ENCODE measurements at places on chromosomes 6 and 20.

GRCh38 chr6:70133246-70133645 is 169.6 kb downstream of the COL9A1 start:
- DNase-seq, result no peak

- no peak for DNase-seq
Observed at GRCh38 chr6:8865451-8865850, 430.1 kb upstream of the SLC35B3 start.

DNA sequence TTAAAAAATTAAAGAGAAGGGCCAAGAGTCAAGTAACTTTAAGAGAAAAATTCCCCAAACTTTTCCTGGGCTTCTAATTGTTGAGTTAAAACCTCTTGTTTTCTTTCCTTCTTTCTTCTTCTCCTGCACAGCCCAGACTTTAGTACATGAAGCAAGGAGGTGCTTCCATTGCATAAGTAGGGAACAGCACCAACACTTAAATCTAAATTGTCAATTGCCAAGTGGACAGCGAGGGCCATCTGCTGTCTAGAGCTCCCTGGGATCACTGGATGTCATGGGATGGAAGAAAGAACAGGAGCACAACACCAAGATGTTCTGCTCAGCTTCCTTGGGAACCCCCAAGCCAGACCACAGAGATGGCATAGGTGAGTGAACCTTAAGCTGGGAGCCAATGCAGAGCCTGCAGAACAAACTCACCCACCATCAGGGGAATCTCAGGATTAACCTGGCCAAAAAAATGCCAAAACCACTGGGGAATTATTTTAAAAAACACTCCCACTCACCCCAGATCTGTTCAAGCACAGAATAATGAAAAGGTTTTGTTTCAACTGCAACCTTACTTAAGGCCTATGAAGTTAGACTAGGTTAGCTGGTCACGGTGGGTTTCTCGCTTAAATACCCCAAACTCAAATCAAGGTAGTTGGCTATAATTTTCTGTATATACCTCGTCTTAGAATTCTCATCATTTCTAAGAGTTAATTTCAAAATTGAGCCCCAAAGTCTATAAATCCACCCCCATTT is 67.8 kb downstream of the TNFRSF21 start:
- DNase-seq, result no peak

DNA sequence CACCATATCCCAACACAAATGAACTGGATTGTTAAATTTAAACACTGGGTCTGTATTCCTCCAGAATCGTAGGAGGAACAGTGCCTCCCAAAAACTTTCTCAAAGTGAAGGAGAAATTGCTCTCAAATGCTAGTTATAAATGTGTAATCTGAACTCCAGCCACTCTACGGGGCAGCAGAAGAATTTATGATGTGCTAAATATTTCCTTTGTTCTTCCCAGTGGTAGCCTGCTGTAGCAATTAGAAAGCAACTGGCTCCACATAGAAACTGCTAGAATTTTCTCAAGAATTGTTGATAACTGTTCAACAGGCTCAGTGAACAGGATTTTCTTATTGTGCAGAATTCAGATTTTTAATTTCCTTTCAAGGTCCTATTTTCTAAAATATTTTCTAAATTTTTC is 49.8 kb upstream of the EYA4 start:
- DNase-seq, result no peak

GRCh38 chr20:11008444-11009033 is 334.7 kb upstream of the JAG1 start:
- DNase-seq, result no peak

- DNase-seq, result peak; percentile 77
Observed at GRCh38 chr20:56343861-56344381, 14.9 kb upstream of the FAM210B start.

DNA sequence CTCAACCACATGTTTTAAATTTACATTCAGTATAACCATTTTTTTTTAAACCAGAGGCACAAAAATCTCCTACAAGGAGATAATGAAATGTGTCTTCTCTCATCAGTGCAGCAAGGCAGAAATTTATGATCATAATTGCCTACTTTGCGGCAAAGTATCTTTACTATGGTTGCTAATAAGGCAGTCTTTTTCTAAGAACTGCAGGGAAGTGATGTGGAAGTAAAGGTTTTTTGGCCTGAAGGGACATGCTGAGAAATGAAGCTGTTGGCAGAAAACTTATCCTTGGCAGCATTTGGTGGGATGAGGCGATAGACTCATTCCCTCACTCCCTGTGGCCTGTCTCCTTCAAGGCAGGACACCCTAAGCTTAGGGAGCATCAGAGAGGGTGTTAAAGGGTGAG is 48.7 kb downstream of the SCGN start:
- no peak for DNase-seq

- no peak for DNase-seq
Observed at GRCh38 chr20:58709013-58709702, 16.6 kb downstream of the NPEPL1 start.

DNA sequence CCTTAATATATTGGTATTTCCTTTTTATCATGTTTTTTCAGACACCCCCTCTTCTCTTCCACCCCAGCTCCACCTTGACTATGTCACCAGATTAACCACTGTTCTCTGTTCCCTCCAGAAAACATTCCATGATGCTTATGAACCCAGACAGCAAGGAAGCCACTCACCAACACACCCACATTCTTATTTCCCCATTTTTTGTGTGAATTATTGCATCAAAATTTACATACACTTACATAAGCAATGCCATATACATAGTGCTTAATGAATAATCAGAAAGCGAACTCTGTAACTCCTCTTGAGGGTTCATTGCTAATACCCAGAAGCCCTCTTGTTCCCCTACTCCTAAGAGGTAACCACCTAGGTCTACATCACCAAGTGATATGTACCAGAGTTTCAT is 182.3 kb upstream of the CDYL start:
- no peak for DNase-seq

DNA sequence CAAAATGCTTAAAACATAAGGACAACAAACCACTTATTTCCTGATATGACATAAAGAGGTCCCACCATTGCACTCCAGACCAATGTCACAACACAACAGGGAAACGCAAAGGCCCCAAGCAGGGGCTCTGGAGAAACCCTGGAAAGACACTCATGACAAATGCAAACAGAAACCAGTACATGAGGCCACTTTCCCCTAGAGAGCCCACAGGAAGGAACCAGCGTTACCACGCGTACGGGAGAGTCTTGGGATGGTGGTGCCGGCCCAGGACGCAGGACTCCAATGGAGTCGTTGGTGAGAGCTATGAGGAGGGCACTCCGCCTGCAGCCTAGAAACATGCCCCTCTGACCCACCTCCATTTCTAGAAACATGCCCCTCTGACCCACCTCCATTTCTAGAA is 20.2 kb downstream of the GMEB2 start:
- DNase-seq, result no peak

GRCh38 chr6:160812097-160812496 is 110.1 kb downstream of the PLG start:
- no peak for DNase-seq

- DNase-seq, result no peak
Observed at GRCh38 chr20:16917636-16918035, 169.5 kb downstream of the OTOR start.

- no peak for DNase-seq
Observed at GRCh38 chr20:11271319-11271718, 597.5 kb upstream of the JAG1 start.

GRCh38 chr6:71406865-71407860 is 118.6 kb downstream of the OGFRL1 start:
- no peak for DNase-seq

DNA sequence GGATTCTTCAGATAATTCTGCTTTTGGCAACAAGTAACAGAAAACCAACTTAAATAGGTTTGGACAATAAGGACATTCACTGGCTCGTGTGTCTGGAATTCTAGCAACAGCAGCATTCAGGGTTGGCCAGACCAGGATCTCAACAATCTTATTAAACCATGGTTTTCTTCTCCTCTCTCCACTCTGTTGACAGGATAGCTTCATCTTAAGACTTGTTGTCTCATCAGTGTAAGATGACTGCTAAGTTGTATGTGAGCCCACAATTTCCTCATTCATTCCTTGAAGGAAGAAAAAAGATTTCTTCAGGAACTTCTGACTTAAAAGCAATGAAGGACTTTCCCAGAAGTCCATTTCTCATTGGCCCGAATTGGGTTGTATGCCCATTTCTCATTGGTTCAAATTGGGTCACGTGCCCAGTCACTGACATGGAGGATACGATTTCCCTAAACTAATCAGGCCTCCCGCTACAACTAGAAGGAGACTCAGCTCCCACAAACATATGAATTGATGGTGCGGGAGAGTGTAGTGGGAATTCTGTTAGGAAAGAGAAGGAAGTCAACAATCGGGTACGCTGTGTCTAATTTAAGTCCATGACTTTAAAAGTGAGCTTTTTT is 83.7 kb downstream of the SLC22A3 start:
- DNase-seq, result no peak

- no peak for DNase-seq
Observed at GRCh38 chr20:39359981-39360620, 398.0 kb downstream of the DHX35 start.

DNA sequence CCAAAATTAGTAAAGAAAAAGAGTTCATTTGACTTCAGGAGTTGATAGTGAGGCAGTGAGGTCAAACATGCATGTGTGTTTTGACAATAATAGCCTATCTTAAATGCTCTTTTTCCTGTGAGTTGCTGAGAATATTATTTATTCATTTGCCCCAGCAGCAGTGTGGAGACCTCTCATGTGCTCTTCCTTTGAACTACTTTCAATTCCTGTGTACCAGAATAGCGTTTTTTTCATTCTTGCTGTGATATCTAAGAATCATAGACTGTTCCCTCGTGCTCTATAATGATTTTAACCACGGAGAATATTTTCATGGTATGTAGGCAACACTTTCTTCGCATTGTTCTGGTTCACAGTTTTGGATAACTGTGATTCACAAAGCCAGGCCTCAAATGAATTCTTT is 5.2 kb downstream of the CDYL start:
- DNase-seq, result no peak

DNA sequence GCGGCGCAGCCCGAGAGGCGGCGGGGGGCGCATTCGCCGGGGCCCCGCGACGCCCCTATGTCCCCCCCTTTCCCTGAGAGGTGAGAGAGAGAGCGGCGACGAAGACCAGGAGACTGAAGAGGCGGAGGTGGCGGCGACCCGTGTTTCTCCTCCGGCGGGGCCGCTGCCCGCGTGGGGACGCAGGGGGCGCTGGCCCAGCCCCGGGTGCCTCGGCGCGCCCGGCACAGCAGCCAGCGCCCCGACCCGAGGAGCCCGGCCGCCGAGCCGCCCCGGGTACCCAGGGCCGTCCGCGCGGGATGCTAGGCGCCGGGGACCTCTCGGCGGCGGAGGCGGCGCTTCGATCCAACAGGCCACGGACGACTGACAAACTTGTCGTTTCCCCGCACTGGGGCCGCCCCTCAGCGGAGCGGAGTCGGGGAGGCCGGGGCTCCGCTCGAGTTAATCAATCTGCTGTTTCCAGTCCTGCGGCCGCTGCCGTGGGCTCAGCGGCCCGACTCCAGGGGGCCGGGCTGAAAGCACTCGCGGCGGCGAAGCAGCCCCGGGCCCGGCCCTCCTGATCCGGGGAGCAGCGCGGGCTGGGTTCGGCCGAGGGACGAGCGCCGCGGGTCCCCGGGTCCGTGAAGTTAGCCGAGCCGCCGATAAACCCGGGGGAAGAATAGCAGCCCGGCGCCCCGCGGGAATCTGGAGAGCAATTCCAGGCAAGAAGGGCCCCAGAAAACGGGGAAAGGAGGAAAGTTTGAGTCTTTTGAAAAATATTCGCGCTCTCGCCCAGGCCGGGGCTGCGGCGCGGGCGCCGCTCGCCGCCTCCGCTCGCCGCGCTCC is 631 bp downstream of the MDGA1 start:
- DNase-seq, result peak; percentile 60

All from activated CD4-positive, alpha-beta T cell treated with anti-CD3 and anti-CD28 coated beads for 36 hours (primary cell).